ENCODE measurements at places on chromosomes 12 and 14.

GRCh38 chr14:84987042-84987441, 542.9 kb upstream of the FLRT2 start:
- no peak for DNase-seq

- DNase-seq = no peak
Measured at GRCh38 chr12:112239020-112239419, 113.7 kb downstream of the TRAFD1 start.

GRCh38 chr14:60878536-60878935, 102.3 kb downstream of the TRMT5 start:
- no peak for DNase-seq

DNA sequence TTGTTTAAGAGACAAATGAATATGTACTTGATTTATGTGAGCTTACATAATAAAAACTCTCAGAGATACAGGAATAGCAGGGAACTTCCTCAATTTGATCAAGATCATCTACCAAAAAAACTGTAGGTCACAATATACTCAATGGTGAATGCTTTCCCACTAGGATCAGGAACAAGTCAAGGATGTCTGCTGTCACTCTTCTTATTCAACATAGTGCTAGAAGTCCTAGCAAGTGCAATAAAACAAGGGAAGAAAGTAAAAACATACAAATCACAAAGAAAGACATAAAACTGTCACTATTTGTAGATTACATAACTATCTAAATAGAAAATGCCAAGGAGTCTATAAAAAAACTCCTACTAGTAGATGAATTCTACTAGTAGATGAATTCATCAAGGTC, 41.9 kb upstream of the PAWR start:
- no peak for DNase-seq

- DNase-seq = no peak
Measured at GRCh38 chr14:41297576-41298327, 308.9 kb upstream of the LRFN5 start.

- DNase-seq = no peak
Measured at GRCh38 chr14:77615361-77616132, 890 bp downstream of the SPTLC2 start.

DNA sequence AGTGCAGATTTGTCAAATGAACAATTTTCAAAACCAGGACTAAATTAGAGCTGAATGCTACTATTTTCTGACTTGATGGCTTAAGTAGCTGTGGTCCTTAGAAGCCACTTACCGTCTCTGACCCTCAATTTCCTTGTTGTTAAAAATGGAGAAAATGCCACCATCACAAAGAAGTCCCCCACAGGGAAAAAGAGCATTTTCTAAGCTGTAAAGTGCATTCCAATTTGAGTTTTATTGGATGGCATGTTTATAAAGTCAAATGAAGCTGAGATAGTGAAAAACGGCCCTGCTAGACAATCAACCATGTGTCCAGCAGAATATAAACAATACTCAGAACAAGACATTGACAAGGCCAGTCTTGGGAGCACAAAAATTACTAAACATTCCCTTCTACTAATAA, 53.6 kb downstream of the GOLGA5 start:
- no peak for DNase-seq

DNA sequence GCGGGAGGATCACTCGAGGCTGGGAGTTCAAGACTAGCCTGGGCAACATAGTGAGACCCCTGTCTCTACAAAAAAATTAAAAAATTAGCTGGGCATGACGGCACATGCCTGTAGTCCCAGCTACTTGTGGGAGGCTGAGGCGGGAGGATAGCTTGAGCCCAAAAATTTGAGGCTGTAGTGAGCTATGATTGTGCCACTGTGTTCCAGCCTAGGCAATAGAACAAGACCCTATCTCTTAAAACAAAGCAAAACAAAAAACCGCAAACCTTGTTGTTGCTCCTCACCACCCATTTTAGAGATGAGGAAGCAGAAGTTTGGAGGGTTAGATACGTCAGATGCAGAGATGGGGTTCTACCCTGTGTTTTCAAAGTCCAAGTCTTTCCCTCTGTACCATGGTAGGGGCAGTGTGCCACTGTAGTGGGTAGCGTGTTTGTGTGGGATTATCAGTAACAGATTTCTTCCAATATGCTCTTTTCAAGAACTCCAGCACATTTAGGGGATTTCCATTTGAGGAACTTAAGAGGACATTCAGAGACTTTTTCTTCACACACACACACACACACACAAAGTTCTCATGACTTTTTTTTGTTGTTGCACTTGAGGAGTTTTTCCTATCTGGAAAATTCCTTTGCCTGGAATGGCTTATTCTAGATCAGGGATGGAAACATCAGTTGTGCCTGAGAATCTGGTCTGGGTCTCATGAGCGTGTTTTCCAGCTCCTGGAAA, 186.5 kb downstream of the CHST11 start:
- DNase-seq = no peak

DNA sequence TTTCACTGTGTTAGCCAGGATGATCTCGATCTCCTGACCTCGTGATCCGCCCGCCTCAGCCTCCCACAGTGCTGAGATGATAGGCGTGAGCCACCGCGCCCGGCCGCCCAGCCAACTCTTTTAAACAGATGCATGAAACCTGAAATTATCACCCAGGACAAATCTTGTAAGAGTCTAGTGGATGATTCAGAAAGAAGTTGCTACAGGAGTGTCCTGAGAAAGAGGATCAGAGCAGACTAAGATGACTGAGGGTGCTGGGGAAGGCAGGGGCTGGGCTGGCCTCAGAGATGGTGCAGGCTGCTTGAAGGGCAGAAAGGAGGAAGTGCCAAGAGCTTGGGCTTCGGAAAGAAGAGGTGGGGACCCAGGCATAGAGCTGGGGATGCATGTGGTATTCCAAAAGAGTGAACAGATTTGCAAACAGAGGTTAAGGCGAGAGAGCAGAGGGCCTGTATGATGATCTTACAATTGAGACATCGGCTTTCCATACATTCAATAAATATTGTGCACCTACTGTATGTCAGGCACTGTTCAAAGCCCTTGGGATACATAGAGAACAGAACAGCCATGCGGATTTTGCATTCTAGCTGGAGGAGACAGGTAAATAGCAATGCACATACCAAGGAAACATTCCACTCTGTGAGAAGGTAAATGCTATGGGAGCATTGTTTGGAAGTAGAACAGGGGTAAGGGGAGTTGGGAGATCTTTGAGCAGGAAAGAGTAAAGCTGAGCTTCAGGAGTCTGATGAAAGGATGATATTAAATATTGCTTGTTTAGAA, 7.4 kb upstream of the CD9 start:
- DNase-seq = no peak

GRCh38 chr12:6444031-6444430, 724 bp upstream of the CD27 start:
- no peak for DNase-seq

- DNase-seq = no peak
Measured at GRCh38 chr14:69360438-69361108, 37.5 kb downstream of the ERH start.

DNA sequence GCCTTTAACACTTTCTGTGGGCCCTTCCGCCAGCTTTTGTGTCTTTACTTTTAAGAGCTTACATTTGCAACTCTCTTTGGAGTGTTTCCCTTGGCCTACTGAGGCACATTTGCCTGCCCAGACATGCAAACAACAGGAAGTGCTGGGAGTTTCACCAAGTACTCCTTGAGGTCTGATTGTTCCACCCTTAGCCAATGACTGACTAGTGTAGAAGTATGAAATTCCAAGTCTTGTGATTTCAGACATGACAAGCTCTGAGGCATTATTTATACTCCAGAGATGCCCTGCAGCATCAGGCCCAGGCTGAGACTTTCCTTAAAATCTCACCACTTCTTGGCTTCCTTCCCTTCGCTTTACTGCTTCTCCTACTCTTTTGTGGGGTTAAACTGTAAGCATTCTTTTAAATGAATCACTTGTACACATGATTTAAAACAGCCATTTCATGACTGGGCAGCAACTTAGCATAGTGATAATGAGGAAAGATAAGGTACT, 174.1 kb downstream of the SLC6A15 start:
- DNase-seq = no peak

- no peak for DNase-seq
Measured at GRCh38 chr12:103799857-103800771, 40.9 kb downstream of the NT5DC3 start.

DNA sequence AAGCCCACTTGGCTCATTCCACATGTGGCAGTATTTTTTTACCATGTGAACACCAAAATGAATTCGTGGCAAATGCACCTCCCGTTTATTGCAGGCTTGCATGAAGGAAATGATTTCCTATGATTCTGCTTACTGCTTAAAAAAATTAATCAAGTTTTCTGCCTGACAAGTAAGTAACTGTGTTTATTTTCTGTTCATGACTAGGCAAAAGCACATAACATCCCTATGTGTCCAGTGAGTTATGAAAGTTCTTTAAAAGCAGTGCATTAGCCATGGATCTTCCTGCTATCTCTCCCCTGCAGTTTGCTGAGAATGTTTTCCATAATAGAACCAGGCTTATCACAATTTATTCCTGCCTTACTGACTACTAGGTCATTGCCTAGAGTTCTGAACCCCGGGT, 20.4 kb downstream of the GPR65 start:
- DNase-seq = no peak

GRCh38 chr14:89270439-89271227, 146.4 kb downstream of the FOXN3 start:
- no peak for DNase-seq

GRCh38 chr12:117006333-117006732, 92.9 kb downstream of the TESC start:
- DNase-seq = no peak

DNA sequence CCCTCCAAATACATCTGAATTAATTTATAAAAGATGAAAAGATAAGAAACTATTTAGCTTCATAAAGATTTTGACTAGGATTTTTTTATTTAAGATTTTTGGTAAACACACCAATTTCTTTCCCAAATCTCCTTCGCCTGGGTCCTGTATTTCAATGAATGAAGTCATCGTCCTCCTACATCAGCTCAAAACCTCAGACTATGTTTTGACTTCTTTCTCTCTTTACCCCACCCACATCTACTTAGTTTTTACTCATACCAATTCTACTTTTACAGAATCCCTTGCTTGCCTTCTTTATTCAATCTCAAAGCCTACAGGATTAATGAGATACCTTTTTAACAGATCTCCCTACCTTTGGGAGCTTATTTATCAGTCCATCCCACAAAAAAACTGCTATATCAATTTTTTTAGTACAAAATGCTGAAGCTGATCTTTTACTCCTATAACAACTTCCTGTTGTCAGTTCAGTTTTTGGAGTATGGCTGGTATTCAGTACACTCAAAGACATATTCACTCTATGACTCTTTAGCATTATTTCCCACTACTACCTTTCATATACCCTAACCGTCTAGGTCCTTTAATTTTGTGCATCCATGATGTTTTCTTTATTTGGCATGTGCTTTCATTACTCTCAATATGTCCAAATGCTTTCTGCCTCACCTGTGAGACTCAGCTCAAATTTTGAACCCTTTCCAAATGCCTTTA, 18.7 kb upstream of the CCDC91 start:
- DNase-seq = no peak

DNA sequence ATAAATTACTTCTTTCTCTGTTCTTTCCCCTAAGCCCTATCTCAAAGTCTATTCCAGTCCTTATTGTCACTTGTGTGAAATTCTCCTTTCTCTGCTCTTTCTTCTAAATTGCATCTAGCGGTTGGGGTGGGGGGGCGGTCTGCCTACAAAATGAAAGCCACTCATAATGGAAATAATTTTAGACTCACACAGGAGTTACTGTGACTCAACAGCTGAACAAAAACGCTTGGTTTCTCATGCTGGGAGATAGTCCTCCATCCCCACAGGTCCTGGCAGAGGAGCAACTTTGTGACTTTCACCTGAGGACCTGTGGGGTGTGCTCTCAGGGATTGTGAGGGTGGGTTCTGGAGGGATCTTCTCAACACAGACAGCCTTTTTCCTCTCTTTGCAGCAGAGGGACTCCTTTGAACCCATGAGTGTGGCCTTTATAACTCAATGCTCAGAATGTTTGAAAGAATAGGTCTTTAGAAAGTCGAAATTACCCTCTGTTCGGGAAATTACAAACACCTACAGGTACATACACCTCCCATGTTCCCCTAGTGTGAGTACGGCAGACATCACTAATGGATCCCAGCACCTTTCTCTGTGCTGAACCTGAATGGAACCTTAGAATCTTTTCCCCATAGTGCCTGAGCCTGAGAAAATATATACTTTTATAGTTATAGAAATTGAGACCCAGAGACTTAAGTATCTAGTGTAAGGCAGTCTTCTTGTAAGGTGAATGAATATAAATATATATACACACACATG, 109.7 kb downstream of the CHST11 start:
- no peak for DNase-seq

GRCh38 chr12:124804011-124804621, 59.5 kb downstream of the SCARB1 start:
- DNase-seq = no peak

- no peak for DNase-seq
Measured at GRCh38 chr12:91142221-91142631, 30.9 kb upstream of the LUM start.

DNA sequence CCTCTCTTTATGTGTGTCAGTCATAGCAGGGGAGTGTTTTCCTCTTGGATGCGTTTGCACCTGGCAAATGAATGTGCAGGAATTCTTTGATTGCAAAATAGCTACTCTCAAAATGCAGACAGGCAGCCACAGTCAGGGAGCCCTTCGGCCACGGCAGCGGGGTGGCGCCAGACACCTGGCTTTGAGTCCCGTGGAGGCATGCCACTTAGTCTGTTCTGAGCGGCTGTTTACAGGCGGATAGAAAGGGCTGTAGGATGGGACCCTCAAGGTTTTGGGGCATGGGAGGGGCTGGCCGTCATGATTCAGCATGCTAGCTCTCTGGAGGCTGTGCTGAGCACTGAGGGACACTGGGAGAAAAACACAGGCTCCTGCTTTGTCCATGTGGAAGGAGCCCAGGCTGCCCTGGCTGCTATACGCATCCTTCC, 117.1 kb downstream of the SLC25A47 start:
- no peak for DNase-seq

GRCh38 chr14:97218274-97218673, 421.1 kb downstream of the VRK1 start:
- DNase-seq = no peak

GRCh38 chr12:115199831-115200230, 515.9 kb upstream of the TBX3 start:
- no peak for DNase-seq

GRCh38 chr12:15168026-15168678, 53.1 kb downstream of the RERG start:
- DNase-seq = no peak

GRCh38 chr12:121788176-121788818, 5.2 kb downstream of the RHOF start:
- no peak for DNase-seq

- no peak for DNase-seq
Measured at GRCh38 chr14:87966816-87967215, 26.2 kb downstream of the GALC start.

DNA sequence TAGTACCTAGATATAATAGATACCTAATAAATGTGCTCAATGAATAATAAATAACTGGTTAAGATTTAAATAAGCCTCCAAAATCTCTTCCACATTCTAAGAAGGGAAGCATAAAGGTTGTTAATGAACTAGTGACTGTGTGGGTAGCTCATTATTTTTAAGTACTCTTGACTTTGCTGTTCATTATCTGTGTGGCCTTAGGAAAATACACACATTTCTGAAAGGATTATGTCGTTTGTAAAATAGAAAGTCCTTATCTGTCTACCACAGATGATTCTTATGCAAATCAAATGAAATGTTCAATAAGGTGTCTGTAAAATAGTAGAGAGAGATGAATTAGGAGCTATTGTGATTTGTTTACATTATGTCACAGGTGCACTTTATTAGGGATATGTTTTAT, 119.5 kb downstream of the LRRK2 start:
- DNase-seq = no peak
